ENCODE measurements at places on chromosomes 16 and 17.

- no peak for DNase-seq
Measured at GRCh38 chr17:78032166-78032565, 73.7 kb downstream of the TNRC6C start.

DNA sequence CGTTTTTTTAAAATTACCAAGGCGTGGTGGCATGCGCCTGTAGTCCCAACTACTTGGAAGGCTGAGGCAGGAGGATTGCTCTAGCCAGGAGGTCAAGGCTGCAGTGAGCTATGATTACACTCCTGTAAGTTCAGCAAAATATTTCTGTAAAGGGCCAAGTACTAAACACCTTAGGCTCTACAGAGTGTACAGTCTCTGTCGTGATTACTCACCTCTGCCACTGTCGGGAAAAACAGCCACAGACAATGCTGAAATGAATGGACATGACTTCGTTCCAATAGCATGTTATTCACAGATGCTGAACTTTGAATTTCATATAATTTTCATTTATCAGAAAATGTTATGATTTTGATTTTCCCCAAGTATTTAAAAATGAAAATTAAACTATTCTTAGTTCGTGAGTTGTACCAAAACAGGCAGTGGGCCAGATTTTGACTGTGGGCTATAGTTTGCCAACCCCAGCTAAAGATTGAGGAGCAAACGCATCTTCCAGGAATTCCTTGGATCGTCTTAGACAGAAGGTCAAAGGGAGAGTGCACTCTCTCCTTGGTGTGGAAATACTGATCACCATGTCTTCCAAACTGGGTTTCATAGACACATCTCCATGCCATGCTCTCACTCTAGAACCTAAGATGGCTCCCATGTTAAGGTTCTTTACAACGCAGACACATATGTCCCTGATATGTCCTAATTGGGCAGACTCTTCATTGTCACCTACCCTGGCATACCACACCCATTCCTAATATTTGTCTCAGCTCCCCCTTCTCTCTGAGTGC lies 89.5 kb downstream of the MARF1 start:
- no peak for DNase-seq

- no peak for DNase-seq
Measured at GRCh38 chr16:931626-932500, 38.9 kb downstream of the LMF1 start.

GRCh38 chr16:2058872-2059271 lies 11.1 kb downstream of the TSC2 start:
- DNase-seq: no peak

DNA sequence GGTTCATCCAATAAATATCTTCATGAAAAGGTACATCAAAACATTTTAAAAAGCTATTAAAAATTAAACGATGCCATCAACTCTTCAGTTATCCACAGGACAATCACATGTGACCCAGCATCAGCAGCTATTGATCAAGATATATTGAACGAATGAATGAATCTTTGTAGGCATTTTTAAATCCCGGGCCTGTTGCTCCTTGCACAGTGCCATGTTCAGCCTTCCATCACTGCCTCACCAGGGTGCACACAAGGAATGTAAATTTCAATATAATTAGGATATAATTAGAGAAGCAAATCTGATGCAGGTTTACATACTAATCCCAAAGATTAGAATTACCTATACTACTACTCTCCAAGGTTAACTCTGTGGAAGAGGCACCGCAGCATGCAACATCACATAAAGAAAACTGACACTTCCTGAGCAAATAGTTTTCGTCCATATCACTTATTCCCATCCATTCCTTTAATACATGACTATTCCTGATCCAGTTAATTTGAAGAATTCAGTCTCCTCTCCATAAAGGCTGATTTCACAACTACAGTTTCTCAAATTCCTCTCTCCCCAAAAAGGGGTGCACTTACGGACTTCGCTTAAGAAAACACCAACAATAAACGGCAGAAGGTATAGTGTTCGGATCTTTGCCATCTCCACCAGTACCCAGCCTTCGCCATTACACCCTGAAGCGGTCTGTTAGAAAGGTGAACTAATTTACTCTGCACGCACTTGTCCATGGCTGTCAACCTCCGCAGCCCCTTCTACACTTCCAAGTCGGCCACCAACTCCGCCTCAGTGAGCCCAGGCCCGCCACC lies 938 bp downstream of the NCOR1 start:
- DNase-seq: no peak

GRCh38 chr16:19659554-19659953 lies 58.5 kb downstream of the KNOP1 start:
- no peak for DNase-seq

- DNase-seq: no peak
Measured at GRCh38 chr16:648071-648780, 939 bp upstream of the WDR90 start.

GRCh38 chr17:38450557-38451029 lies 22.3 kb downstream of the ARHGAP23 start:
- DNase-seq: no peak

- DNase-seq: no peak
Measured at GRCh38 chr17:71039391-71039790, 870.1 kb downstream of the KCNJ2 start.

DNA sequence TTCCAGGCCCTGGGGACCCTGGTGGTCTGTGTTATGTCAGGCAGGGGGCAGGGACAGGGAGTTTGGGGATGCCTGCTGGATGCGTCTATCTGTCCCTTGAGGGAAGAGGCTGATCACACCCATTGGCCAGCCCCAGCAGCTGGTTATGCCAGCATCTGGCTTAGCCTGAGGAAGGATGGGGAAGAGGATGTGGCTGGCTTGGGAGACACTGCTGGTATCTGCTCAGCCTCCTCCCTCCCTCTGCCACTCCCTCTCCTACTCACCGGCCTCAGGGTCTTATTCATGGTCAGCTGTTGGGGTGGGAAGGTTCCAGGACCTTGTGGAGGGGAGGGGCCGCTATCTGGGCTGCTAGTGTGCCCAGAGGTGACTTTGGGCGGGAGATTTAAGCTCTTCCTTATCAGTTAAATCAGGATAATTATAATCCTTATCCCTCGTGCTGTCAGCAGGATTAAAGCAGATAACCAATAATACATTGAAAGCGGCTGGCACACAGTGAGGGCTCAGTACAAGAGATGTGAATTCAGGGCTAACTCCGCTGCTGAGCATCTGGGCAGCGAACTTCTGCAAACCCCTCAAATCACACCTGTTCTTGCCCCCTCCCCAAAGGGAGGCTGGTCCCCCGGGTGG lies 36.0 kb upstream of the MLKL start:
- DNase-seq: no peak

GRCh38 chr16:89822188-89823086 lies 5.8 kb upstream of the SPIRE2 start:
- no peak for DNase-seq

- DNase-seq: no peak
Measured at GRCh38 chr16:53770641-53771040, 66.7 kb downstream of the FTO start.

DNA sequence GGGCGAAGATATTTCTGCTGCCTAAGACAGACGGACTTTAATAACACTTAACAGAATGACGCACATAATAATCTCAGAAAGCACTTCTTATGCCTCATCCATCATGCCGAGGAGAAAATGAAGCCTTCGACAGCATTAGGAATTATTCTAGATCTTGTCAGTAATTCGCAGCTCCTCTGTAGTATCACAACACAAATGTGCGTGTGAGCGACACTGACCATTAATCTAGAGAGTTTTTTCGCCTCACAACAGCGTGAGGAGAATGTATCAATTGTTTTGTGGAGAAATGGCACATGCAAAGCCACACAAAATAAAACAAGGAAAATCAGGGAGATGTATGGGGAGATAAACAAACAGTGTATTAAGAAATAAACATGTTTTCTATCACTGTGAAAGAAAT lies 410.2 kb upstream of the PSMD7 start:
- no peak for DNase-seq

- no peak for DNase-seq
Measured at GRCh38 chr17:71423871-71424546, 696.8 kb upstream of the SOX9 start.

DNA sequence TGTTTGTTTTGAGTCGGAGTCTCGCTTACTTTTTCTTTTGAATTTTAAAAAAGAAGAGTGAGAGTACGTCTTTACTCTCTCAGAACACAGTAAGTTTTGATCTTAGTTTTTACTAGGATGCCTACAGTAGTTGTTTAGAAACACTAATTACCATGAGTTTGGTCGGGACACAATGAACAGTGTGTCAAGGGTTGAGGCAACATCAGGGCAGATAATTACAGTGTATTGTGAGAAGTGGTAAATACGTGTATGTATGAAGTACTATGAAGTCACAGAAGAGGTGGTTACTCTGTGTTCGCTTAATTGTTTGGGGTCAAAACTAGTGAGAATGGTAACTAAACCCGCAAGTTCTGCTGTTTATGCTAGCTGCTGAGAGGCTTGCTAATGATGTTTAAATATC lies 18.2 kb downstream of the PAFAH1B1 start:
- DNase-seq: no peak

DNA sequence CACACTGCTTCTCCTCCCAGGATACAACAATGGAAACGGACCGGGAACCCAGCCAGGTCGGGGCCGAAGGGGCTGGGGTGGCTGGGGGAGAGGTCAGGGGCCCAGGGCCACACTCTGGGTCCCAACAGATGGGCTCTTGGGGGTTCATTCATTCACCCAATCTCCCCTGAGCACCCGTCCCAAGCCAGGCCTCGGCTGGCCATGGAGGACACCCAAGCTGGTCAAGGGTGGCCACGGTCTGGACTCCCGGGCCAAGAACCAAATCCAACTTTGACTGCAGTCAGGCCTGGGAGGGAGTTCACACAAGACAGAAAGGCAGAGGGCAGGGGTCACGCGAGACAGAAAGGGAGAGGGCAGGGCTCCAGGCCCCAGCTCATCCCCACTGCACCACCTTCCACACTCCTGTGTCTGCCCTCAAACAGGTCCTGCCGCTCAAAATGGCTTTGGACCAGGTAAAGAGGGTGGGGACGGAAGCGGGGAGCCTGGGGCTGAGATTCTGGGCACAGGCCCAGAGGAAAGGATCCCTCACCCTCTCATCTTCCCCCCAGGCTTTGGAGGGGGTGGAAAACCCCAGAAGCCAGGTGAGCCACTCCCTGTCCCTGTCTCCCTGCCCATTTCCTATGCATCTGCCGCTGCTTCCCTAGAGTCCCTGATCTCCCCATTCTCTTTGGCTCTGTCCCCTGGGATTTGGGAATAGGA lies 12.3 kb upstream of the PKMYT1 start:
- DNase-seq: no peak

GRCh38 chr17:18038861-18039534 lies at the start of the genes ATPAF2 and GID4:
Gene ATPAF2, minus strand, starts transcription at chr17:18039168. Its CDS starts 155 bp downstream, at chr17:18039013.
Gene GID4, plus strand, starts transcription at chr17:18039408. Its CDS starts 57 bp downstream, at chr17:18039465.
- peak; percentile 100 for DNase-seq

DNA sequence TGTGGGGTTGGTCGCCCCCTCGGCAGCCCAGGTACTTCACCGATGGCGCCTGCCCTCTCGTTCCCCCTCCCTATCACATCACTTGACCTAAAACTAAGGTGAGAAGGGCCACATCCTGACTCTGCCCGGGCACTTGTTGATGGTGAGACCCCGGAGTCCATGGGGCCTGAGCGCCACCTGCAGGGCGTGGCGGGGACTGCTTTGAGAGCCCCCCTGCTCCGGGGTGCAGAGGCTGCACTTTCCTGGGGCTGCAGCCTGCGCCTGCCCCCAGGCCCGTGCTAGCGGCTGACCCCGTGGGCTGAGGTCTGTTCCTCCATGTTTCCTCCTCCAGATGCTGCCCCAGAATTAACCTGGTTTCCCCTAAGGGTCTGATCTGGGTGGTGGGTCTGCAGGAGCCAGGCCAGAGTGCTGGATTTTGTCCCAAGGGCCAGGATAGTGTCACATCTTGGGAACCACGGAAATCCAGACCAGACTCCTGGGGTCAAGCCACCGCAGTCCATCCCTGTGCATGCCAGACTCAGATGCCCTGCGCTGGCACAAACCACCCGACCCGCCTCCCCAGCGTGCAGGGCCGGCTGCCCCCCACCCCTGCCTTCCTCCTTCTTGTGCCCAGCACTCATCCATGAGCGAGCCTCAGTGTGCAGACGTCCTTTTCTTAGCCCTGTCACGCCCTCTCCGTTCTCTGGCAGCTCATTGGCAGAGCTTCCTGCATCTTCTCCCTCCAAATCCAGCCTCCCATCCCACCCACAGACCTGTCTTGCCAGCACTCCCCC lies 2.7 kb downstream of the NDUFAF8 start:
- no peak for DNase-seq

DNA sequence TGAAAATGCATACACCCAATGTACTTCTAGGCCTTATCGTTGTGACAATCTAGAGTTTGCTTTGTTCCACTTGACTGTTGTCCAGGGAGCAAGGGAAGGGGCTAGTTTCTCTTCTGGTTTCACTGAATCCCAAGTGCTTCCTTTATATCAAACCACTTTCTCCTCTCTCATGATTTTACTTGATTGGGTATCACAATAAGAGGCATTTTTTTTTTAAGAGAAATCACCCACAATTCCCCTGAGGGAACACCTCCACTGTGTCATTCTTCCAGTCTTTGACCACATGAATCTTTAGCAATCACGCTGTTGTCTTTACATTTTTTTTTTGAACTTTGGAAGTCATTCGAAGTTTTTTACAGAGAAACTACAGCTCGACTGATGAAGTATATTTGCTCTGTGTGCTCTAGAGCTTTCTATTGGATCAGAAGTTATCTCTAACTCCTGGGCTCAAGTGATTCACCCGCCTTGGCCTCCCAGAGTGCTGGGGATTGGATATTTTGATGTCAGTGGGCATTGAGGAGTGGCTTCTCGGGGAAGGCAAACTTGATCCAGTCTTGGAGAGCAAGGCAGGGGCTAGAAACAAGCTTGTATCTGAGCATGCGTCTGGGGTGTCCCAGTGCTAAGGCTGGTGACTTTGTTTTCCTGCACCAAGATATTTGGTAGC lies 3.0 kb downstream of the CDH1 start:
- no peak for DNase-seq

GRCh38 chr16:68365167-68365817 lies 54.5 kb downstream of the PRMT7 start:
- DNase-seq: no peak

DNA sequence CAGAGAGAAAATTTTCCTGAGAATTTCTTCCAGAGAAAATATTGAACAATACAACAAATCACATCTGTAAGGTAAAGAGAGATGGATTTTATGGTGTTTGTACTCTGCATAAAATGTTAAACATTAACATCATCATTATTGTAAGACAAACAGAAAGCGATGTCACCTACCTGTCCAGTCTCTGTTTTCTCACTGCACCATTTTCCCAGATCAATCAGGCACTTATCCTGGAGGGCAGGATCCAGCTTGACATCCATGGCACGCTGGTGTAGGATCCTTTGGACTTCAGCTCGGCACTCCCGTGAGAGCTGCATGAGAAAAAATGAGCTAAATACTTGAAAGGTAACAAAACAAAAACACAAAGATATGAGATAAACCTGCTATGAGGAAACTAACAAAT lies 55.9 kb upstream of the CLEC18B start:
- no peak for DNase-seq

GRCh38 chr16:23156946-23157460 lies 7.8 kb upstream of the USP31 start:
- no peak for DNase-seq
